ENCODE measurements at places on chromosomes 6 and 20.

GRCh38 chr6:121223212-121223611 lies 111.1 kb downstream of the TBC1D32 start:
- DNase-seq, result no peak

- DNase-seq, result no peak
Measured at GRCh38 chr6:144689503-144690040, 404.4 kb downstream of the UTRN start.

DNA sequence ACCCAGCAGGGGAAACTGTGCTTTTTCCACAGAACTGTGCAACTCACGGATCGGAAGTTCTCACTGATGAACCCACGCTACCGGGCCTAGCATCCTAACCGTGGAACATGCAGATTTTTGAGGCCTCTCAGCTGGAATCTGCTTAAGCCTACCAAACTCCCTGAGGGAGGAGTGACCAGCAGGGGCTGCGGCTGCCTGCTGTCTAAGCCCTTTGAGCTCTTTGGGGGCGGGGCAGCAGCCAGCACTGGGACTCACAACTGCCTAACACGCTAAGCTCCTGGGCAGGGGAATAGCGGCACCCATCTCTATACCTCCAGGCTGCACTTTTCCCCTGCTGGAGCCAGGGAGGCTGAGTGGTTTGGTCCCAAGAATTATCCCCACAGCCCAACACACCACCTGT lies 20.4 kb upstream of the METTL24 start:
- no peak for DNase-seq

DNA sequence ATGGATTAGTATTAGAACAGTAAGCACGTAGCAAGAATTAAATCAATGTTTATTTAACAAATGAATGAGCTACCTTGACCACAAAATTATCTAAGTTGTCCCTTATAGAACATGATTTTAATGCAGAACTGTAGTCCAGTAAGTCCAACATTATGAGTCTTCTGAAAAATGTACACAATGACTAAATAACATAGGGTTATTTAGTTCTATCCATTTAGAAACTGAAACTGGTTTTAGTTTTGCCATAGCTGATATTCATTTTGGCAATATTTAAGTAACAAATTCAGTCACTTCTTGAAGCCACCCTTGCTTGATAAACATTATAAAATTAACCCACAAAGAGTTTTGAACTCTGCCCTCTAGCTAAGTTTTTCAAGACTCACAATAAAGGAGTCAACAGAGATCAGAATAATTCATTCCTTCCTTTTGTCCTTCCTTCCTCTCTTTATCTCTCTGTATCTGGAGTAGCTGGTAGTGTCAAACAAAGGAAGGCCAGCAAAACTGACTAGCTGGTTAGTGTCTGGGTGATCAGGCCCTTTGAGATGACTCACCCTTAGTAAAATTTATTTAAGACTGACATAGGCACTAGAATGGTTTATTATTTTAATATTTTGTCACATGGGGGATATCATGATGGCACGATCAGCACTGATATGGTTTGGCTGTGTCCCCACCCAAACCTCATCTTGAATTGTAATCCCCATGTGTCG lies 115.1 kb downstream of the BTBD9 start:
- no peak for DNase-seq

GRCh38 chr20:23608251-23608846 lies 2.6 kb upstream of the CST9 start:
- peak; percentile 38 for DNase-seq

DNA sequence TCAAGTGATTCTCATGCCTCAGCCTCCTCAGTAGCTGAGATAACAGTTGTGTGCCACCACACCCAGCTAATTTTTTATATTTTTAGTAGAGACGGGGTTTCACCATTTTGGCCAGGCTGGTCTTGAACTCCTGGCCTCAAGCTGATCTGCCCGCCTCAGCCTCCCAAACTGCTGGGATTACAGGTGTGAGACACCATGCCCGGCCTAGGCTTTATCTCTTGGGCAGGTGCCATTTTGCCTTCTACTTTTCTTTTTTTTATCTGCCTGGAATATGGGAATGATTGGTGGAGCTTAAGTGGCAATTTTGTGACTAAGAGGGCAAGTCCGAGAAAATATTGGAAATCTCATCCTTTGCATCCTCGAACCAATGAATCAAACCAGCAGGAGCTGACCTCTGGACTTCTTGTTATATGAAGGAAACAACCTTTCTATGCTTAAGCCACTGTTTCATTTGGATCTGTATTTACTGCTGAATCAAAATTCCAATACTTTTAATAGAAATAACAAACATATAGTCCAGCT lies 128.9 kb upstream of the ZNF217 start:
- no peak for DNase-seq

DNA sequence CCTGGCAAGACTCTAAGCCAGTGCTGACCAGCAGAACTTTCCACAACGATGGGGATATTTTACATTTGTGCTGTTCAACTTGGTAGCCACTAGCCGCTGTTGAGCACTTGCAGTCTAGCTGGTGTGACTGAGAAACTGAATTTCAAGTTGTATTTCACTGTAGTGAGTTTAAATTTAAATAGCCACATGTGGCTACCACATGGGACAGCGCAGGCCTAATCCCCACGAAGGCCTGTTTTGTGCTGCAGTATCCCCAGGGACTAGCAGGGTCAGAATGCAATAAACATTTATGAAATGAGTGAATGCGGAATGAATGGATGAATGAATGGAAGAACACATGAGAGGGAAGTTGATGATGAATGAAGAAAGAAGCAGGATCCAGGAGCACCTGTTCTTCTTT lies 115.8 kb downstream of the TRERF1 start:
- no peak for DNase-seq

- DNase-seq, result no peak
Measured at GRCh38 chr6:14121936-14122344, 4.4 kb downstream of the CD83 start.

DNA sequence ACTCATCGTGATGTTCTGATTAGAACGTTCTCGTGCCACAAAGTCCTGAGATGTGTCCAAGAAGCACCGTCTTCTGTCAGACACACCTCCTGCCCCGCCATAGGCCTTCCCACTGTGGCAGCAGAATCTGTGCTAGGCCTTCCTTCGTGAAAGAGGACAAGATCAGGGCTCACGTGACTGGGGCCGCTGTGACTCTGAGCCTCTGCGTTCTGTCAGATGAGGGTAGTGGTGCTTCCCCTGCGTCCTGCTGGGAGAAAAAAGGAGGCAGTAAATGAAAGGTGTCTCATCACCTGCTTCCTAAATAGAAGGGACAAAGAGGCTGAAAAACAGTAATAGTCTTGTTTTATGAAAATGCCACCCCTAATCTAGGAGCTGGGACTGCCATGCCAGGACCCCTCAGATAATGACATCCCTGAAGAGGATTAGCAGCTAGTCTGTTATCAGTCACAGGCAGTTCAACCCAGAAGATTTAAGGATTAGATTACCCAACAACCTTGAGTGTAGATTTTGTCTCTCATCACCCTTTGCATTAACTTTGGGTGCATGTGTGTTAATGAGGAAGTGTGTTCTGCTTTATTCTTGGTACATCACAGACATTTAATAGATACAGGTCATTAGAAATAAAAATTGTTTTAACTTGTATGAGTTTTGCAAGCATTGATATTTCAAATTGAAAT lies 4.1 kb downstream of the DNAJC5 start:
- no peak for DNase-seq

DNA sequence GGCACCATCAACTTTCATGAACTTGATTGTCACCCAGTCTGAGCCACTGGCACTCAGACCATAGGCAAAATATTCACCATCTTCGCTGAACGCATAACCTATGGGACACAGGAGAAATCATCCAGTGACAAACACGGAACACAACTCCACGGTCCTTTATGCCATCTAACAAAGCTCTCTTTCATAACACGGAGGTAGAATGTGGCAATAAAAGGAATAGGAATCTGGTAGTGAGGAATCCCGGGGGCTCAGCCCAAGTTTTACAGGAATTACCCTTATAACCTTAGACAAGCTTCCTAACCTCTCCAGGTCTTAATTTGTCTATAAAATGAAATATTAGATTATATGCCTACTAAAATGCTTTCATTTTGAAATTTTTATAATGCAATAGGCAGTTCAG lies 29.4 kb downstream of the PREP start:
- no peak for DNase-seq

GRCh38 chr6:33856031-33856590 lies 52.3 kb upstream of the MLN start:
- DNase-seq, result no peak

GRCh38 chr20:20780127-20780824 lies 67.8 kb upstream of the RALGAPA2 start:
- no peak for DNase-seq

- DNase-seq, result no peak
Measured at GRCh38 chr20:33815671-33816070, 4.5 kb downstream of the CHMP4B start.

GRCh38 chr6:141041596-141042087 lies 1091.1 kb upstream of the GJE1 start:
- DNase-seq, result no peak

DNA sequence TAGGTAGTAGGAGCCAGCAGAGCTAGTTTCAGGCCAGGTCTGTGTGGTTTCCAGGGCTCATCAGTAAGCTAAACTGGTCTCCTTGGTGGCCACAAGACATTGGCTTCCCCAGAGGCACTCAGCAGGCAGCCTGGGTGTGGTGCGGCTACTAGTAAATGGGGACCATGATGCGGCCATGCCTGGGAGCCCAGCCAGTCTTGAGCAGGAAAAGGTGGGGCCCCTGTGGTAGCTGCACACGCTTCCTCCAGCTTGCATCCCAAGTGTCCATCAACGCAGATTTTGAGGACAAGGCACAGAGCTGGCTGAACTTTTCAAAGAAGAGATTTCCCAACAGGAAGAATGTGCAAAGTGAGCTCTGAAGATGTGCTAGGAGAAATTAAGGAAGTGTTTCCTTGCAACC lies 107.4 kb upstream of the NAA20 start:
- DNase-seq, result no peak

- no peak for DNase-seq
Measured at GRCh38 chr20:3752386-3752759, 15.2 kb downstream of the ADISSP start.

- no peak for DNase-seq
Measured at GRCh38 chr6:137051790-137052472, 7.2 kb upstream of the IL20RA start.

DNA sequence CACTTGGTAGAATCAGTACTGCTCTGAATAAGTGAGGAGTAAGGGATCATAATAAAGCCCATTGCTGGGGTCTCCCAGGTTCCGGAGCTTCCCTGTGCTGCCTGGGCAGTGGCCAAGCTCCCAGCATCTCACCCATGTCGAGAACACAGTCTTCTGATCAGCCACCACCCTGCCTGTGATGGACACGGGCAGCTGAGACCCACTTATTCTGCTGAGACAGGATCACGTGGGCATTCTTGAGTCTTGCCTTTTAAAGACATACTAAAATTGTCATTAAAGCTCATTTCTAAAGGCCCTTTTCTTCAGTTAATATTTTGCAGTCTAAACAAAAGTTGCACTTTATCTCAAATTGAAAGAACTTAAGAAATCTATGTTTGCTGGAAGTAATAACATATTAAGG lies 42.7 kb upstream of the SLC22A2 start:
- no peak for DNase-seq

- DNase-seq, result no peak
Measured at GRCh38 chr20:1119128-1119505, 715 bp downstream of the PSMF1 start.

GRCh38 chr6:5213836-5214235 lies 46.9 kb downstream of the LYRM4 start:
- DNase-seq, result no peak

DNA sequence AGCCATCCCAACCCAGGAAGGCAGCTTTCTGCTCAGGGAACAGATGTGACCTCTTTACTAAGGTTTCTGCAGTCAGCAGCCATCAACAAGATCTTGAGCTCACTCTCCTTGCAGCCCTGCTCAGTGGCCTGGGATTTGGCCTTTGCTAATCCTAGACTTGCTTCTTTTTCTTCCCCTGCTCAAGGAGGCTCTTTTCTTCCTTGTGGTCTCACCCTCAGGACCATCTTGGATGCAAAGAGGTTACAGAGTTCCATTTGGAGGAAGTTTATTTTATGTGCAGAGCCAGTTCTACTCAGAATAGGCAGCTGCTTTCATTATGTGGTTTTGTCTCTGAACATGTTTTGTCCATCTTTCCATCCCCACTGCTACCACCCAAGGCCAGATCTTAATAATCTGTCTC lies 49.3 kb downstream of the RALY start:
- no peak for DNase-seq

DNA sequence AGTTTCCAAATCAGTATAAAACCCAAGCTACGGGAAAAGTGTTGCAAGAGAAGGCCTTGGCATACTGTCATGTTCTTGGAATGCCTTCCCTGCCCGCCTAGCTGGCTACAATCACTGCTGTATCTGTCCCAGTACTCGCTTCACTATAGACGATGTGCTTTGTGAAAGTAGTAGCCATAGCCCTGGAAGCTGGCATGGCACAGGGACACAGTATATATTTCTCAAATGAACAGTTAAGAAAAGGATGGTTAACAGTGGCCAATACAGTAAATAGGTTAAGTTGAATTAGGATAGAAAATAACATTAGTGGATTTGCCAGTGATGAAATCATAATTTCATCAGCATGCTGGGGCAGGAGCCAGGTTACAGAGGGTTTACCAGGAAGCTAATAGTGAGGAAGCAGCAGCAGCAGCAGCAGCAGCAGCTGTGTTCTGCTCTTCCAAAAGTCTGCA lies 499.3 kb downstream of the CDKAL1 start:
- DNase-seq, result no peak

DNA sequence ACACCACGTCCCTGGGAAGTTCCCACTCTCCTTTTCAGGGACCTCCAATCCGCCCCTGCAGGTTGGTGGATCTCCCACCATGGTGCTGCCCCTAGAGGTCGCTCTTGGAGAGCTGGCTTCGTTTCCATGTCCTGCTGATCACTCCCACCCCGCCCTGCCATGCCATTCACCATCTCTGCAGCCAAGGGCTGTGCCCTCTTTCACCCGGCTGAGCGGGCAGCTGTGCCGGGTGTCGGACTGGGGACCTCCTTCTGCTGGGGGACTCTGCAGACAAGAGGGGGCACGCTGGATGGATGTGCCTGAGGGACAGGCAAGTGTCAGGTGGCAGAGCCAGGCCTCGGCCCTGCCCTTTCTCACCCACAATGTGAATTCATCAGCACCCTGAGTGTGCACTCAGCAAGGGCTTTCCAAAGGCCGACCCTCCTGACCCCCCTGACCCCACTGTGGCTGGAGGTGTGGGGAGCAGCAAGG lies 347.0 kb downstream of the CDH4 start:
- peak; percentile 67 for DNase-seq

DNA sequence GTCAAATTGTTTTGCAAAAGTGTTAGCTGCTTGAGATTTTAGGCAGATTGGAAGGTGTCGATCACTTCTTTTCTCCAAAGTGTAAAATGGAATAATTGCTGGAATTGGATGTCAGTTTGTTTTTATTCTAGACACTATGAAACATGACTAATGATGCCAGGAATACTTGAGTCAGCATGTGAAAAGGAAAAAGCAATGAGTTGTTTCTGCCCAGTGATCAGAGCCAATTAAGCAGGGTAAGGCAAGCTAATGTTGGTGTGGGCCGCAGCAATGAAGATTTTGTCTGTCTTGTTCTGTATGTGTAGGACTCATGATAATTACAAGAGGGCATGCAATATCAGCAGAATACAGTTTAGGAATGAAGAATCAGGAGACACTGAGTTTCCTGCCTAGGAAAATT lies 110.3 kb downstream of the CARMIL1 start:
- DNase-seq, result no peak
